ENCODE measurements at places on chromosomes 4 and X.

DNA sequence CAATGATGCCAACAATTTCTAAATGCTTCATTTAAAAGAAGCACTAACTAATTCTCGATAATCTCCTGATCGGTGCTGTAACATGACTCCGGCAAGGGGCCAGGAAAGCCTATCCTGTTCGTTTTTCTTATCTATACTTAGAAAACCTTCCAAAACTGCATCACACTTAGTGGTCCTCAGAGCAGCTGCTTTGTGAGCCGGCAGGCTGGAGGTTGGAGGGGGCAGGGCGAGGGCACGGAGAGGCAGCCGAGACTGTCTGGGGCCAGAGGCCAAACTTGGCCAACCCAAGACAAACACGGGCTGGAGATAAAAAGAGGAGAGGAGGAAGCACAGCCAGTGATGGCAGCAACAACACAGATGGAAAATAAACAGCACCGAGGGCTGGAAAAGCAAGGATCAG lies 455.7 kb downstream of the BCOR start:
- no peak for DNase-seq

DNA sequence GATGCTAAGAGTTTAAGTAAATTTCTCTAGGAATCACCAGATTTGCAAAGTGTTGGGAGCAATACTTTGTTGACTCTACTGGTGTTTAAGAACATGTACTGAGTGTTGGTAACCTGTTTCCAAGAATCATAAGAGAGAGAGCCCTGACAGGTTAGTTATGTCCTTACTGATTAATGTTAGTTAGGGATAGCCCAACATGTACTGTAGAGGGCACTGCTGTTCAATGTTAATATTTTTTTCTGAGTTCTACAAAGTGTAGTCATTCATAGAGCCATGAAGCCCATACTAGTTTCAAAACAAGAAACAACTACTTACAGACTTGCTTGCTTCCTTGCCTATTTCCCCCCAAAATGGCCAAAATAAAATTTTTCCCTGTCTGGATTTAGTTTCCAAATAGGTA lies 11.9 kb downstream of the TMPRSS11D start:
- peak; percentile 64 for DNase-seq

DNA sequence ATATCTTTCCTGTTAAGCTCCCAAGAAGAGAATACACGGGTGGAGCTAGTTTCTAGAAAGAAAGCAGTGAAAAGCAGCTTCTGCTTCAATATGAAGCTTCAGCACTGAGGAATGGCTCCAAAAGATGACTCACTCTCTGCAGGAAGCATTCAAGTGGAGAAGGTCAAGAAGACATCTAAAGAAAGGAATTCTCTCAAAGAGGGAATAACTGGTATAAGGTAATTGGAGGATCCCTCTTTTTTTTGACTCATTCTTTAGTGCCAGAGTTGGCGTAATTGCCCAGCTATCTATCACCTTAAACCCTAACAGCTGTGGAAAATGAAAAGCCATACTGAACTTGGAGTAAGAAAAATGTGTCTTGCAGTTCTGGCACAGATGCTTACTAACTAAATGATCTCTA lies 3.5 kb downstream of the EDA2R start:
- DNase-seq, result peak; percentile 90

GRCh38 chr4:76677571-76678326 lies 220.2 kb downstream of the SOWAHB start:
- DNase-seq, result no peak

- DNase-seq, result no peak
Measured at GRCh38 chr4:112947616-112948015, 101.8 kb upstream of the ANK2 start.

GRCh38 chr4:7815562-7815961 lies 124.1 kb downstream of the AFAP1 start:
- peak; percentile 86 for DNase-seq

DNA sequence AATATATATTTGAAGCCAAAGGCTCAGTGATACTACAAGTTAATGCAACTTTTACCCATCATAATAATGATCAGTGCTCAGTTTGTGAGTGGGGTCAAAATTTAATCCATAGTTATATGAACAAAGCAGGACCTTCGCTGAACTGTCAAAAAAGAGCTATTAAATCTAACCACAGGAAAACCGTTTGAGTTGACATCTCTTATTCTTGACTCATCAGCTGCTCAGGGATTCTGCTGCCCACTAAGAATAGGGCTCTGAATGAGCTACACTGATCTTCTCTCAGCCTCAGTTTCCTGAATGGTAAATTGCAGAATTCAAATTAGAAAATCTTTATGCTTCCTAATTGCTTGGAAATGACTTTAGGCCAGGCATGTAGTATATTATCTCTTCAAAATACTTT lies 44.9 kb upstream of the NAP1L5 start:
- DNase-seq, result no peak

DNA sequence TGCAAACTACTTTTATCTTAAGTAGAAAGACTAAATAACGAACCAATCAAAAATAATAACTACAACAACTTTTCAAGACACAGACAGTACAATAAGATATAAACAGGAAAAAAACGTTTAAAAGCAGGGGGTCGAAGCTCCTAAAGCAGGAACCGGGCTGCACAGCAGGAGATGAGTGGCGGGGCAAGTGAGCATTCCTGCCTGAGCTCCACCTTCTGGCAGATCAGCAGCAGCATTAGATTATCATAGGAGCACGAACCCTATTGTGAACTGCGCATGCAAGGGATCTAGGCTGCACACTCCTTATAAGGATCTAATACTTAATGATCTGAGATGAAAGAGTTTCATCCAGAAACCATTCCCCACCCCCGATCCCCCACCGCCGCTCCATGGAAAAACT lies 146.2 kb downstream of the TEX11 start:
- no peak for DNase-seq

DNA sequence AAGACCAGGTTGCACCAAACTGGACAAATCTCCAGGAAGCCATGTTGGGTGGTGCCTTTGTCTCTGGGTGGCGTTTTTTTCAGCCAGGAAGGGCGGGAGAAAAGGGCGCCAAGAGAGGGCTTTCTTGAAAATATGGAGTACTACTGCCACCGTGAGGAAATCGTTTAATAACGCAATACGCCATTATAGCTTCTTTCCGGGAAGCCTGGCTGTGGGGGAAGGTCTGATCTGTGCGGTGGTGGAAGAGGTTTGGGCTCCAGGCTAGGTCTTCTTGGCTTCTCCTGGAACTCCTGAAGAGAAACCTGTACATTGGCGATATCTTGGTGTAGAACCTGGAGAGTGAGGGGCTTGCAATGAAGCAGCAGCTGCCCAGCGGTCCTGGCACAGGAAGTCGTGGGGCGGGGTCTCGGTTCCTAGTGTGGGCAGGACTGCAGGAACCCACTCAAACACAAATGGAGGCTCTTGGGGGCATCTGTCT lies 202.7 kb downstream of the OR13H1 start:
- DNase-seq, result peak; percentile 88

DNA sequence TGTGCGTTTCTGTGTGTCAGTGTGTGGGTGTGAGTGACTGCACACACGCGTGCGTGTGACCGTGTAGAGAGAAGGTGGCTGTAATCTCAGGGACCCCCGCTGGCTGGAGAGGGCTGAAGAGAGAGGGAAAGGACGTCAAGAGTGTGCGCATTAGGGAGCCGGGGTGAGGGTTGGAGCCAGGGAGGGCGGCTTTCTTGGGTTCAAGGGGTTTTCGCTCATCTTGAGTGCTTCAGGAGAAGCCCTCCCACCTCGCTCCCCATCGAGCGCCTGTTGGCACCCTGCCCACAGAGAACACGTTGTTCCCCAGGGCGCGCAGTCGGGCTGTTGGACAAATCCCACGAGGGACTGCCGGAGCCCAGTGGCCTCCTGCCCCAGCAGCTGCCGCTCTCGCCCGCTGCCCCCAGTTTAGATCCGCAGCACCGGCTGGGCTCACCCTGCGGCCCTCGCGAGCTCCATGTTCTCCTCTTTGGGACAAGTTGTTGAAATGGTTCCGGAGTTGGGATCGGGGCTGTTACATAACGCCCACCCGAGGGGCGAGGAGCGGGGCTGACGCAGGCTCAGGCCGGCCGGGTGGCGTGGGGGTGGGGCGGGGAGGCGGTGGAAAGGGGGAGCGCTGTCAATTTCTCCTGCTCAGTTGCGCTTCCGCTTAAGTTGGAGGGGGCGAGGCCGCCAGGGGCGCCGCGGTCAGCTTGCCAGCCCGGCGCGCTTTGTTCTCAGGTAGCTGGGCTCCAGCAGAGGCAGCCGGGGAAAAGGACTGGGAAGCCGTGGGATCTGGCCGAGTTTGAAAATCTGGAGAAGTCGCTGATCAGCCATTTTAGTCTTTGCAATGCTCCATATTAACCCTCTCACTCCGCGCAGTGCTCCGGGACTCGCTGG lies 1.6 kb downstream of the GRIA2 start:
- DNase-seq, result peak; percentile 16

GRCh38 chr4:139564502-139564901 lies 8.5 kb upstream of the SETD7 start:
- DNase-seq, result no peak

Measured in astrocyte of the spinal cord (primary cell).